Karpas-422 (cell line): ENCODE measurements at places on chromosomes 13 and 19. TPM values are rescaled to one million over a fixed set of nuclear protein-coding genes. Genes with fewer than 3 reads are reported as not detected.

- peaks cover 94% of the 10 kb centered on the region for H3K36me3 ChIP-seq
- H3K27ac ChIP-seq, result no peak overlapping the region
- H3K4me3 ChIP-seq, result no peak overlapping the region
- peaks cover 12% of the 10 kb centered on the region for H3K4me1 ChIP-seq
These were observed 17.8 kb upstream of the UPF3A start for GRCh38 chr13:114263578-114263977.

- no peak overlapping the region for H3K4me3 ChIP-seq
- DNase-seq, result no peak
- H3K27me3 ChIP-seq, result no peaks in the 10 kb centered on the region
- no peaks in the 10 kb centered on the region for H3K4me1 ChIP-seq
These were observed 5.4 kb downstream of the COL4A2 start for GRCh38 chr13:110312339-110313031.

GRCh38 chr13:46641274-46642081, 88.5 kb downstream of the LRCH1 start:
- H3K27me3 ChIP-seq, result no peaks in the 10 kb centered on the region
- no peaks in the 10 kb centered on the region for H3K36me3 ChIP-seq
- no peaks in the 10 kb centered on the region for H3K4me1 ChIP-seq
- no peak for DNase-seq

DNA sequence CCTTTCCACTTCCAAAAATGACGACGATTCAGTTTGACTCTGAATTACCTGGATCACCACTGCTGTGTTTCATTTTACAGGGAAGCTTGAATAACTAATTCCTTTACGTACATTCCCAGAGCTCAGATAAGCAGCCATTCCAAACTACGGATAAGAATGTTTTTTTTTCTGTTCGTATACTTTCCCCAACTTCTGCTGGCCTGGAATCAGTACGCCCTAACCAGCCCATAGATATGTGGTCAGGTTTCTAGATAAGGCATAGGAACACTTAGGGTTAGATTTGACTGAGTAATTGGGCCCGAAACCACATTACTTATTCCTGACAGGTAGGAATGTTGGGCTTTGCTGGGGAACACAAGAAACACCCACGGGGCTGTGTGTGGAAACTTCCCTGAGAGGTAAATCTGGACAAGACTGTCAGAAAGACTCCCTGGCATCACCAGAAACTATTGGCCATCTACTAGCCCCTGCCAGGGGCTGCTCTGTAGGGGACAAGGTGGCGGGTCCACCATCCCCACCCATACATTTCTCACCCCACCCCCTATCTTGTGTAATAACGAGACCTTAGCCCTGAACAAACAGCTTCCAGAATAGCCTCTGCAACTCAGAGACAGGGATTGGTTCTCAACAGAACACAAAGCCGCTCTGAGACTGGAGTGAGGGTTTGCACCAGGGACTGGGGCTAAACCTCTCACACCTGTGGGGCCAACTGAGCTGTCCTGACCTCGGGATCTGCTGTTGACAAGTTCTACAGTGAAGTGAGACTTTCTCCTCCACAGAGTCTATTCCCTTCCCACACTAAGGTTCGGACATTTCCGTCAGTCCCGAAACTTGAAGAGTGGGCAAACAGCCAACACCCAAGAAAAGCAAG, 15.6 kb downstream of the RHPN2 start:
- H3K36me3 ChIP-seq, result no peaks in the 10 kb centered on the region
- no peak for DNase-seq
- H3K4me1 ChIP-seq, result no peaks in the 10 kb centered on the region
- H3K27me3 ChIP-seq, result no peaks in the 10 kb centered on the region
- no peak overlapping the region for H3K4me3 ChIP-seq
- H3K27ac ChIP-seq, result no peak overlapping the region

Gene CCDC70
- total RNA-seq, result not detected in 2 replicates

Gene CARS2
- total RNA-seq, result 48.2 and 102 TPM in 2 replicates

Gene CGB5
- not detected in 2 replicates for total RNA-seq

Gene CLDND2
- total RNA-seq, result 2.3 TPM in 1 of 2 replicates, not detected in the other

Gene PSMD8
- 188 and 199 TPM in 2 replicates for total RNA-seq
